ENCODE measurements at places on chromosomes 2 and 18.

GRCh38 chr2:26649322-26649721 lies 8.2 kb upstream of the CIB4 start:
- no peak for DNase-seq

DNA sequence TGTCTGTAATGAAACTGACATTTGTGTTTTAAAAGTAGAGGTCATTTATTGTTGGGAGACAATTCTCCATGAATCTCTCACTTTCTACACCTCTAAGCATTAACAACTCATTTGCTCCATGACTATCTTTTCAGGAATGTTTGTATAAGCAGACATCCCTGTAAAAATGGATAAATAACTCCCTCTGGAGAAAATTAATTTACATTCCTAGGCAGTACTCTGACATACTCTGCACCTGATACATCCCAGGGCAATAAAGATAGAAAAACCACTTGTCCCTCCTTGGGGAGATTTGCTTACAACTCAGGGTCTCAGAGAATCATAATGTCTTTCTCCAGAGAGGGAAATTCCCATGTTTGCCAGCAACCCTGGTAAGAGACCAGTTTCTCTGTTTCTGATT lies 1037.7 kb upstream of the SLC39A10 start:
- DNase-seq, result no peak

- no peak for DNase-seq
These were observed 19.4 kb downstream of the IL1B start for GRCh38 chr2:112817082-112817689.

- no peak for DNase-seq
These were observed 30.8 kb downstream of the OTX1 start for GRCh38 chr2:63081404-63081803.

- DNase-seq, result no peak
These were observed 282.2 kb downstream of the CYP26B1 start for GRCh38 chr2:71865391-71865965.

DNA sequence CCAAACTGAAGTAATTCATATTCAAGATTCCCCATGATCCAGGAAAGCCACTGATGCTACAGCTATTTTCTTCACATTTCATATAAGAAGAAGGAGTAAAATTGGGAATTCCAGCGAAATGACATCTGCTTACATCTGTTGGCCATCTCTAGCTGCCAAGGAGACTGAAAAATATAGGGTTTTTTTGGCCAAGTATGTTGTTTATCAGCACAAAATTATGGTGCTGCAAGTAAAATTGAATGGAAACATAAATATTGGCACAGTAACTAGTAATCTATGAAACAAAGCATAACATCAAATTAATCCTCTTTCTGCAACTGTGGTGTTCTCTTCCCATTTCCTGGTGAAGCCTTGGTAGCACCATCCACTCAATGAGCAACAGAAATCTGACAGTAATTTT lies 649.5 kb upstream of the ZNF804A start:
- DNase-seq, result no peak

GRCh38 chr2:27717070-27717795 lies 53.5 kb downstream of the SLC4A1AP start:
- DNase-seq, result no peak

GRCh38 chr18:80200932-80201672 lies 46.2 kb downstream of the PARD6G start:
- DNase-seq, result no peak

DNA sequence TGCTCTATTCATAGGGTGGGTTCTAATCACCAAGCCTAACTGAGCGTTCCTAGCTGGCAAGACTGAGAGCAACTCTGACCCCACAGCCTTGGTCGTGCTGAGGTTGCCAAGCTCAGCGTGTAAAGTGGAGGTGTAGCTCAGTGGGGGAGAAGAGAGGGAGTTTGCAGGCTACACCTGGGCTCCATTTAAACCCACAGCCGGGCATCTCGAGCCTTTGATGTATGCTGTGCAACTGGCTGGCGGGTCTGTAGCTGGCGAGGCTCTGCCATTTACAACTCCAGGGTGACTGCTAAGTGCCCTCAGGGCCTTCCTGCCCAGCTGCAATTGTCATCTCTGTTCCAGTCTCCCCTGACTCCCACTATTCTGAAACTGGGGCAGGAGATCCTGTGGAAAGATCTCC lies 20.0 kb upstream of the CHRNA1 start:
- DNase-seq, result no peak

GRCh38 chr18:6413579-6414117 lies 1.1 kb downstream of the L3MBTL4 start:
- DNase-seq, result no peak

- peak; percentile 13 for DNase-seq
These were observed 121.1 kb downstream of the ACOXL start for GRCh38 chr2:110853516-110853915.

GRCh38 chr2:169891593-169892298 lies 64.5 kb downstream of the UBR3 start:
- no peak for DNase-seq

DNA sequence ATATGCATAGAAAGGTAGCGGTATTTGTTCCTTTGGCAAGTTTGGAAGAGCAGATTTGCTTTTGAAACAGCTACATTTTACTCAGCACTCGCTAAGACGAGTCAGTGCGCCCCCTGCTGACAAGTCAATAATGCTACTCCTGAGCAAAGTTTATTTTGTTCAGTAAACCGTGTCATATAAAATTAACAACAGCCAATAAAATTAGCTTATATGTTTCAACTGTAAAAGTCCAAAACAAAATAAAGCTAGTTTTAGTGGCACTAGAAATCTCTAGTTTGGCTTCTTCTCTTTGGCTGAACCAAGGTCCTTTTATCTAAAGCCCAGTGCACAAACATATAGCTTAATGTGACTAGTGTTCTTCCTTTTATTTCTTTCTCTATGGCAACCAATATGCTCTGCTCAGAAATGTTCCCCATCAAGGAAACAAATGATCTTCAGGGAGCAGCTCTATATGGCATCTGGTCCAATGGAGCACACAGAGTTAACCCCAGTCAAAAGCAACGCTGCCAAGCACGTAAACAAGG lies 4.2 kb upstream of the POU3F3 start:
- peak; percentile 48 for DNase-seq

- DNase-seq, result no peak
These were observed 28.5 kb upstream of the TNS1 start for GRCh38 chr2:218031261-218031660.

DNA sequence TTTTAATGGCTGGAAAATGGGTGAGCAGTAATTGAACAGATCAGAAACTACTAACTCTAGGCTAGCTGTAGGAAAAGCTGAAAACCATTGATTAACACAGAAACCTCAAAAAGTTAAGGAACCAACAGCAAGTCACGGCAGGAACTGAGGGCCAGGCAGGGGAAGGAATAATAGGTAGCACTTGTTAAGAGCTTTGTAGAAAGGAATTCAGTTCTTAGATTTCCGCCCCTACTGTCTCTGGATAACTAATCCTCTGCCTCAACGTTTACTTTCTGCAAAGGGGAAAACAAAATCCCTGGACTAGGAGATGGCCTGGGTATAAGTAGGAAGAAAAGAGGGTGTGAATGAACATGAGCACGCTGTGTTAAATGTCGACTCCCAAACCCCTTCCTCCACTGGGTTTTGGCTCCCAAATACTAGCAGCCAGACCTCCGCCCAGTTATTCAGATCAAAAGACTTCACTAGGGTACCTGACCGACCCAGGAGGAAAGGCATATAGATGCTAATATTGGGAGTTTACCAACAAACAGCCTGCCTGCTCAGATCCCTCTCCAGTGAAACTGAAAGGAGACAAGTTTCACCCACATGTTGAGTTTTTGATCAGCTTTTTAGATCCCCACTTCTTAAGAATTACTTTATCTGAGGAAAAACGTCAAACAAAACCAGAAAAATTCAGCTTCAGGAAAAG lies 12.4 kb downstream of the SMAD2 start:
- no peak for DNase-seq

DNA sequence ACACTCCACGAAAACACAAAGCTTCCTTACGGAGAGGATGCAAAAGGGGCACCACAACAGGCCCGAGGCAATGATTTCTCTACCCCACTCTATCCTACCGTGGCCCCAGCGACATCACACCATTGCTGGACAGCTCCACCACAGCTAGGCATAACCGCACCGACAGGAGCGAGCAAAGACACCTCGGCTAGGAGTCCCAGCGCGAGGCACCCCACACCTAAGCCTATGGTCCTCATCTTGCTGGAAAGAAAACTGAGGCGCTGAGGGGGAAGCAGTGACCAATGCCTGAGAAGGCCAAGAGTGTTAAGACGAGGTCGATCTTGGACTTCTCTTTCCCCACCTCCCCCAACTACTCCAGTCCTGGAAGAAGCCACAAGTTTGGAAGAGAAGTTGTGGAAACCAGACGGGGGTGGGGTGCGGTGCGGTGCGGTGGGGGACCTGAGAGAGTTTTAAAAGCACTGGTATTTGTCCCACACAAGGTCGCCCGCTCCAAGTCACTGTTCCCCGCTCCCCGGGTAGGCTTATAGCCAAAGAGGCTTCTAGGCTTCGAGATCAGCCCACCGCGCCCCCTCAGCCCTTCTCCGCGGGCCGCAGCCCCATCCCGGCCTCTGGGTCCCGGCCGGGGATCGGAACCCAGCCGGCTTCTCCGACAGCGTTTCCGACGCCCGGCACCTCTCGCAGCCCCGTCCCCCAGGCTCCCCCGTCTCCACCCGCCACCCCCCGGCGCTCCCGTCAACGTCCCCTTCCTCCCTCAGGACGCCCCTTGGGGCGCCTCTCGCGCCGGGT lies 766 bp downstream of the PDE6D start:
- no peak for DNase-seq

DNA sequence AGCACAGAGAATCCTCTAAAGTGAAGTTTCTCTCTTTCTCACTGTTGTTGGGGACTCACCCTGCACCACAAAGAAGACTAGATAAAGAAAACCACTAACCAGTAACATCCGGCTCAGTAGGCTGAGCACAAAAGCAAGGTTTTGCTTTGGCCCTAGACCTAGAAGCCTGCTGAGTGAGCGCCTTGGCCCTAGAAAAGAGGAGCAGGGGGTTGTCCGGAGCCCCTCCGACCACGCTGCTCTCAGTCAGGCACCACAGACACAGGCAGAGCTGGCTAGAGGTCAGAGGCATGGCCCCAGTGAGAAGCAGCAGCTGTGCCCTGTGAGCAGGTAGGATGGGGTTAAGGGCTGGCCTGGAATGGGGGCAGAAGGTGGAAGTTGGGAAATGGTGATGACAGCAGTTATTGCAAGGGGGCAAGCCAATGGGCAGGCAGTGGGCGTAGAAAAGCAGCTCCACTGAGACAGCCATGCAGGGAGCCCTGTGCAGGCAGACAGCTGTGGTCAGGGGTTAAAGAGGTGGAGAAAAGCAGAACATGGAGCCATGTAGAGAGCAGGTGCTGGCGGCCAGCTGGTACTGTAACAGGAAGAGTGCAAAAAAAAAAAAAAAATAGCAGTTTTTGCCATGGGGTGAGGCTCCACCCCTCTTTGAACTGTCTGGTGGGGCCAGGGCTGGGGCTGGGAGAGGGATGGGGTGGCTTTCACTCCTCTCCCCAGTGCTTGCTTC lies 36.9 kb upstream of the SLC14A1 start:
- DNase-seq, result peak; percentile 12

DNA sequence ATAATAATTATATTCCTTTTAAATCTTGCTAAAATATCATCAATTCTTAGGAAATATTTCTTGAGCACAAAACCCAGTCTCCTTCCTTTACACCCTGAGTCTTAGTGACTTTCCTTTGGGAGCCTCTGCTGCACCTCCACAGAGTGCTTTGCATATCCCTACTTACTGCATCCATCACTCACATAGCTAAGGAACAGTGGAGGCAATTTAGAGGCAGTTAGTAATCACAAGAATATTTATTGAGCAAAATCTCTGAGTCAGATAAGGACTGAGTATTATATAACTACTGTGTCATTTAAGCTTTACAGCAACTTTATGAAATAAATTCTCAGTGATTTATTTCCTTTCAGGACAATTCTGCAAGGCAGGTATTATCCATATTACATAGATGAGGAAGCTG lies 327.7 kb downstream of the TMX3 start:
- no peak for DNase-seq

DNA sequence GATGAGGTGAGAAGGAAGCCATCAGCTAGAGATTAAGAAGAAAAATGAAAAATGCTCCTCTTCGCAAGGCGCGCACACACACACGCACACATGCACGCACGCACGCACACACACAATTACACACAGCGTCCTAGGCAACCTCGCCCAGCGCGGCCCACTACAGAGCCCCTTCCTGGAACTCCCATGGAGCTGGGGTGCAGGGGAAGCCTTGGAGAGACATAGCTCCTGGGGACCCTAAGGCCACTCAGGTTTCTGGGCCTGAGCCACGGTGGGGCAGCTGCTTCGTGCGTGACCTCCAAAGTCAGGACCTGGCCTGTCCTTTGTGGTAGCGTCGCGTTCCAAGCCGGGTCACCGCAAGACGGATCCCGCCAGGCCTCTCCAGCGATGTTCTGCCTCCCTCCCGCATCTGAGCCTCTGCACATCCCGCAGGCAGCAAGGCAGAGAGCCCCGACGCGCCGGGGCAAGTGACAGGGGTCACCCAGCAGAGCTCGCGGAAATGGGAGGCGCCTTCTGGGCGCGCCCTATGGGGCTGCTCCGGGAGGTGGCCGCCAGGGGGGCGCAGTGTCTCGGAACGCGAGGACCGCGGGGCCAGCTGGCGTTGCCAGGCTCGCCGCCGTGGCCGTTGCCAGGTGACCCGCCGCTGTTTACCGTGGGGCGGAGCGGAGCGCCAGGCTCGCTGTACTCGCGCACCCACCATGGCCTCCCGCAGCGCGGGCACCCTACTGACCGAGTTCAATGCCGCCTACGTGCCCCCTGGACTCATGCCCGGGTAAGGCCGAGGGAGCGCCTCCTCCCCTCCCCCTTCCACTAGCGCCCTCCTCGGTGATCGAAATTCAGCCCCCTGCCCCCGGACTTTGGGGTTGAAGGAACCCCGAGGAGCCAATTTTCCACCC lies 79.0 kb downstream of the CIB4 start:
- DNase-seq, result no peak

GRCh38 chr2:57075226-57075625 lies 891.4 kb downstream of the CCDC85A start:
- no peak for DNase-seq

DNA sequence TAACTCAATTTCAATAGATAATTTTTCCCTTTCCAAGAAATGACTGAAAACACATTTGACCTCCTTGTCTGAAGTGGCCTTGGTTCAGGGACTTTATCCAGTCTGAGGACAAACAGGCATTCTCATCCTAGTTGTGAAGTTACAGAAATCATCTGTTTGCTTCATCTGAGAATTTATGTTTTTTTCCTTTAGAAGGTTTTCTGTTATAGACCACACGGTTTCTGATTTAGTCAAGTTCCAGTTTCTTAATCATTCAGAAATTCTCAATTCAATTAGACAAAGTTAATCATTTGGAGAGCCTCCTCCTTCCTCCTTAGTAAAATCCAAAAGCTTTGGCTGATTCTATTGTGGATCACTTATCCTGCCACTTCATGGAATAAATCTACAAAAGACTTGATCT lies 60.9 kb downstream of the ICOS start:
- no peak for DNase-seq

GRCh38 chr18:35118641-35119040 lies 77.4 kb downstream of the MAPRE2 start:
- DNase-seq, result no peak
